Nephron progenitor cell (in vitro differentiated cells): ENCODE measurements at places on chromosomes 3 and 15.

GRCh38 chr3:6640907-6641306 is 220.0 kb upstream of the GRM7 start:
- no peak for DNase-seq
- H3K27me3 ChIP-seq, result no peaks in the 10 kb centered on the region
- H3K27ac ChIP-seq, result no peak overlapping the region

DNA sequence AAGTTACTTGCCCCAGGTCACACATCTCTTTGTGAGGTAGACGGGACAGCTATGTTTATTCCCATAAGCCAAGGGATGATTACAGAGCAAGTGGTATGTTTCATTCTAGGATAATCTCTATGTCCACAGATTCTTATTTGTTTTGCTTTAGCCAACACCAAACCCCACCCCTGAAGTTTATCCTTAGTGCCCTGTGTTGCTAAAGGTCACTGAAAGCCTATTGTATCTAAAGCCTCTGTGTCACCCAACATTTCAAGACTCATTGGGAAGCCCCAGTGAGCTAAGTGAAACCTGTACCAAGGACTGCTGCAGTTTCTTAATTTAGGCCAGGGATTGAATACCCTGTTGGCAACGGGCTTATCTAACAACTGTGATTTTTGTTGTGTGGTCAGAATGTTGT is 135.6 kb downstream of the ADAMTS9 start:
- peaks cover 5% of the 10 kb centered on the region for H3K27me3 ChIP-seq
- H3K36me3 ChIP-seq, result peaks cover 72% of the 10 kb centered on the region
- no peak overlapping the region for H3K27ac ChIP-seq
- H3K4me3 ChIP-seq, result no peak overlapping the region
- no peak for DNase-seq

GRCh38 chr3:13016083-13016720 is 57.0 kb downstream of the IQSEC1 start:
- H3K4me1 ChIP-seq, result peaks cover 86% of the 10 kb centered on the region
- no peaks in the 10 kb centered on the region for H3K27me3 ChIP-seq
- peak overlapping the region; percentile 80 for H3K27ac ChIP-seq
- peaks cover 4% of the 10 kb centered on the region for H3K36me3 ChIP-seq
- no peak for DNase-seq

DNA sequence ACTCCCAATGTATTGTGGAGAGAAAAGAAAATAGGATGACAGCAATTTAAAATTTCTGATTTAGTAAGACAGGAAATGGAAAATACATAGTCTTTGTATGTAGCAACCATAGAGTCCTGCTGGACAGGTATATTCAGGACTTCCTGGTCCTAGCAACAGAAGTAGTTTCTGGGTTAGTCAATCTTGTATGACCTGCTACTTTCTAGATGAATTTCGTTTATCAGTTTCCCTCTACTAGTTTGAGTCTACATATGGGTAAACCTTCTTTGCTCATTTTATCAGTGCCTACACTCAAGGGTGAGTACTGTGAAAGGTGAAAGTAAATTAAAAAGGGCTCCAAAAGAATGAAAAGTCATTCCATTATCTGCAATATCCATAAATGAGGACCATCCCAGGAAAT is 309.8 kb downstream of the UNC13C start:
- no peaks in the 10 kb centered on the region for H3K4me1 ChIP-seq
- no peak overlapping the region for H3K27ac ChIP-seq
- peaks cover 3% of the 10 kb centered on the region for H3K27me3 ChIP-seq
- no peaks in the 10 kb centered on the region for H3K36me3 ChIP-seq
- no peak overlapping the region for H3K4me3 ChIP-seq
- no peak for DNase-seq

DNA sequence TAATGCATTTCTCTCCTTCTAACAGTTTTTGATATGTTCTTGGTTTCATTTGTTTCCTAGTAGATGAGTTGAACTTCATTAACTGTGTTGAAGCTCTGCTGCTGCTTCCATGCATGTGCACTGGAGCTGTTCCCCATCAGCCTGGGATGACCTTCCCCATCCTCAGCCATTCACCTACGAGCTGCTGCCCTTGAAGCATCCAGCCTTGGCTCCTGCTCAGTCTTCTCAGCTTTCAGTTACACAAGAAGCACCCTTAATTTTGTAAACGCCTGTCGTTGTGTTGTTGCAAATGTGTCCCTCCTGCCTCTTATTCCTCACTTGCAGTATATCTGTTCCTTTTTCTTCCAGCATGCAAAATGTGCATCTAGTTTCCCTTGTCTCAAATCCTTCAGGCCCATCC is 8.5 kb upstream of the ZXDC start:
- H3K4me3 ChIP-seq, result no peak overlapping the region
- H3K27ac ChIP-seq, result peak overlapping the region; percentile 2
- peaks cover 2% of the 10 kb centered on the region for H3K27me3 ChIP-seq
- H3K4me1 ChIP-seq, result peaks cover 32% of the 10 kb centered on the region
- no peak for DNase-seq
- no peaks in the 10 kb centered on the region for H3K36me3 ChIP-seq

DNA sequence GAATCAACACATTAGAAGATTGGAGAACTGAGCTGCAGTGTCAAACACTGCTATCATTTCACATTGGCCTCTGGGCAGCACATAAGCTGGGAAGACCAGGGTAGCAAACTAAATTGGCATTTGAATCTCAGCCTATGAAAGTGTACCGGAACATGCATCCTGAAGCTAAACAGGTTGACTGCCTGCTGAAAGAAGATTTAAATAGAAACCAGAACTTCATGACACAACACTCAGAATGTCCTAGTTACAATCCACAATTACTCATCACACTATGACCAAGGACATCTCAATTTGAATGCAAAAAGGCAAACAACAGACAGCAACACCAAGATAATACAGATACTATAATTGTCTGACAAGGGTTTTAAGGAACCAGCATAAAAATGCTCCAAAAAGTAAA is 26.2 kb downstream of the TM2D3 start:
- no peak overlapping the region for H3K27ac ChIP-seq
- H3K27me3 ChIP-seq, result no peaks in the 10 kb centered on the region
- peaks cover 45% of the 10 kb centered on the region for H3K36me3 ChIP-seq
- peaks cover 19% of the 10 kb centered on the region for H3K4me1 ChIP-seq
- no peak overlapping the region for H3K4me3 ChIP-seq
